ENCODE measurements at places on chromosomes 12 and 14. TPM values are rescaled to one million over a fixed set of nuclear protein-coding genes. Genes with fewer than 3 reads are reported as not detected.

SLC38A6 gene
- 3.8 TPM for total RNA-seq

PPHLN1 gene
- 71.3 TPM for total RNA-seq

DNA sequence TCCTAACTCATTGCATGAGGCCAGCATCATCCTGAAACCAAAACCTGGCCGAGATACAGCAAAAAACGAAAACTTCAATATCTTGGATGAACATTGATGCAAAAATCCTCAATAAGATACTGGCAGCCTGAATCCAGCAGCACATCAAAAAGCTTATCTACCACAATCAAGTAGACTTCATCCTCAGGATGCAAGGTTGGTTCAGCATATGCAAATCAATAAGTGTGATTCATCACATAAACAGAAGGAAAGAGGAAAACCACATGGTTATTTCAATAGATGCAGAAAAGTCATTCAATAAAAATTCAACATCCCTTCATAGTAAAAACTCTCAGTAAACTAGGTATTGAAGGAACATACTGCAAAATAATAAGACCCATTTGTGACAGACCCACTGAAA lies 56.5 kb upstream of the PPFIA2 start:
- DNase-seq = no peak

- peak; percentile 36 for DNase-seq
Observed at GRCh38 chr12:122336015-122336946, 70.0 kb upstream of the VPS33A start.

DNA sequence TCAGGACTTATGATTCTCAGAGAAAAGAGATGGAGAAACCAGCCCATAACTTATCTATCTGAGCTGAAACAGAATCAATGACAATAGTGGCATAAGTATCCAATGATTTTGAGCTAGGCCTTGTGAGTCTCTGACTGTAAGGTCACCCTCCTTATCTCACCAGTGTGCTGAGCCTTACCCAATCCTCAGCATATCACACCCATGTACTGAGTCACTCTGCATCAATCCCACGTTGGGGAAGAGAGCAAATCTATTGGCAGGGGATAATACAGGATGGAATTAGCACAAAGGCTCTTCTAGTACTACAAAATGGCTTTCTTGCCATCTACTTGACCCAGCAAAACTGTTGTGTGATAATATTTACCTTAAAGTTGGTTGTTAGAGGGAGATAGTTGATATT lies 997.8 kb downstream of the NRXN3 start:
- no peak for DNase-seq

KRT79 gene
- 0.16 TPM for total RNA-seq

CBLN3 gene
- 3.1 TPM for total RNA-seq

- no peak for DNase-seq
Observed at GRCh38 chr12:46933947-46934346, 108.2 kb upstream of the SLC38A4 start.

DNA sequence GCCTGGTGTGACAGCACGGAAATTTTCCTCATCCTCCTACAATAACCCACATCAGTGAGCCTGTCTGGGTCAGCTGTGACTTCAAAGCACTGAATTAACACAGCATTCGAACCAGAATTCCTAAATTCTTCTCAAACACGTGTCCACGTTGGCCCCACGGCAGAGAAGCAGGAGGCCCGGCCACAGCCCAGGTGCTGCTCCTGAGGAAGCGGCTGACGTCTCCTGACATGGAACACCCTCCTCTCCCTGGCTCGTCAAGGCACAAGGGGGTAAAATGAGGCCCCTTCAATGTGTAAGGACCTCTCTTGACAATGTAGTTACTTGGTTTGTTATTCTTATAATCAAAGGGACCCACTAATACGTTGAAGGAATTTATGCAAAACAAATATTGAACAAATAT lies 156.3 kb upstream of the GSC start:
- no peak for DNase-seq

GRCh38 chr12:121693155-121693687 lies 19.3 kb upstream of the TMEM120B start:
- no peak for DNase-seq

GRCh38 chr14:91963465-91963864 lies 16.0 kb upstream of the FBLN5 start:
- DNase-seq = no peak
